ENCODE measurements at places on chromosomes 1 and 21.

DNA sequence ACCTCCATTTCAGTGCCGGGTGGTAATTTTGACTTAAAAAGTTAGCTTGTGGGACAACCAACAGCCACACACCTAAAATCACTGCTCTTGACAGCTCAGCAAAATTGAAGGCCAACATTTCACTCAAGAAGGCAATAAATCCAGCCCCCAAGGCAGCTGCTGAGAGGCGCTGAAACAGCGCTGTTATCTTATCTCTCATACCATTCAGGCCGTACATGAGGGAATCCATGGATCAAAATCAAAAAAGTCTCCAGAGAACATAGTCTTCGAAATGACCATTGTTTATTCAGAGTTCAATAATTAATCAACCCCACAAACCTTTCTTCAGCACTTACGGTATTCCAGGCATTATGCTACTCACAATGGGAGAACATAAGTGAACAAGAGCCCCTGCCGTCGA, 38.5 kb downstream of the ZBTB18 start:
- no peak for DNase-seq

DNA sequence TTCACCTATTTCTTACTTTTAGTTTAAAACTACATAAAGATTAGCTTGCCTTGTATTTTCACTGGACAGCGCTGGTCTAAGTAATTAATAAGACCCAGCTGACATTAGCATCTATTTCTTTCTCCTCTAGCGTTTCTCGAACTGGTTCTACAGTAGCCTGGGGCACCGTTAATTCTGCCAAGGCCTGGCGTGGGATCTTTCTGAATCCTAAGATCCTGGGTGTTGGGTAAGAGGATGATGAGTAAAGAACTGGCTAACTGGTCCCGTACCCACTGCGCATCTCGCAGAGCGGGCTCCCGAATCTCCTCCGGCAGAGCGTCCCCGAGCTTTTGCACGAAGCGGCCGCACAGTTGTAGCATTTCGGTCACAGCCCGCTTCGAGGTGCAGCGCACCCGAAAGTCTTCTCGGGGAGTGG, 309 bp downstream of the NSL1 start:
- DNase-seq, result no peak

- DNase-seq, result no peak
These were observed 6.5 kb upstream of the THEMIS2 start for GRCh38 chr1:27865821-27866220.

- no peak for DNase-seq
These were observed 124.9 kb upstream of the TNFSF4 start for GRCh38 chr1:173332026-173332425.

DNA sequence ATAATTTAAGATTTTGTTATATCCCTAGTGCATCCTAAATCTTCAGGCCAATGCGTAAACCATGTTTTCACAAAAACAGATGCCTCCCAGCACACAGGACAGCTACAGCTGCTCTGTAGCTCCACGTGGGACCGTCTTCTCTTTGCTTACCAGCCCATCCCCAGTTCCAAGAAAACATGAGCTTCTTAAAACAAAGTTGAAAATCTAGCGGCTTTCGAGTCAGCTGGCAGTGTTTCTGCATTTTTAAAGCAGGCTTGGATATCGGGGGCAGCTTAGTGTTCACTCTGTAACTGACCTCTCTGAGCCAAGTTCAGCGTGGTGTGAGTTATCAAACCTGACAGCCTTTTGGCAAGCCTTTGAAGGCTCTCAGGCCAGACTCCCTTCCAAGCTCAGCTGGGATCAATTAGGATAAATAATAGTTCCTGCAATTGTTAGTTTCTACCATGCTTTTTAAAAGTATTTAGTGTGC, 881.5 kb downstream of the LTN1 start:
- DNase-seq, result peak; percentile 89

DNA sequence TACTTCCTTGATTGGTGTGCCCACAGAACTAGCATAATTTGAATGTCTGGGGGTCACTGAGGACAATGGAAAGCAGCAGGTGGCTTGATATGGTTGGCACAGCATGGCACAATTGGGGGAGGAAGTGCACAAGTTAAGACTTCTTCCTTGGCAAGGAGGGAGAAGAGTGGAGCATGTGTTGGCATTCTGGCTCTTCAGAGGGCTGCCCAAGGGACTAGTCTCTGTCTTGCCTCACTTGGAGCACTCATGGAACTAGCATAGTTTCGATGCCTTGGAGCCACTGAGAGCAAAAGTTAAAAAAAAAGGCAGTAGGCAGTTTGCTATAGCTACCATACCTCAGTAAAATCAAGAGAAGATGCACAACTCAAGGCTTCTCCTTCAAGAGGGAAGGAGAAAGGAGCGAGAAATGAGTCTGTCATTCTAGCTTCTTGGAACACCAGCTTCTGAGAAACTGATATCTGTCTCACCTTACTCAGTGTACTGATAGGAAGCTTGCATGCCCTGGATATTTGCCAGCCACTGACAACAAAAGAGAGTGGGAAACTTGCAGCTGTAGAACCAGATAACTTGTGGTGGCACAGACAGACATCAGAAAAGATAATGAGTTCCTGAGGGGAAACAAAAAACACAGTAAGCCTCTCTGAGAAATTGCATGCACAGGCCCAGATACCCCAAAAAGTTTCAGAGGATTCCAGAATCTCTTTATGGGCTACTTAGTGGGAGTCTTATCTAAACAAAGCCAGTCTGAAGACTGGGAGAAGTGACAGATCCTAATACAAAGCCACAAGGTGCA, 207.5 kb upstream of the SAMSN1 start:
- no peak for DNase-seq

DNA sequence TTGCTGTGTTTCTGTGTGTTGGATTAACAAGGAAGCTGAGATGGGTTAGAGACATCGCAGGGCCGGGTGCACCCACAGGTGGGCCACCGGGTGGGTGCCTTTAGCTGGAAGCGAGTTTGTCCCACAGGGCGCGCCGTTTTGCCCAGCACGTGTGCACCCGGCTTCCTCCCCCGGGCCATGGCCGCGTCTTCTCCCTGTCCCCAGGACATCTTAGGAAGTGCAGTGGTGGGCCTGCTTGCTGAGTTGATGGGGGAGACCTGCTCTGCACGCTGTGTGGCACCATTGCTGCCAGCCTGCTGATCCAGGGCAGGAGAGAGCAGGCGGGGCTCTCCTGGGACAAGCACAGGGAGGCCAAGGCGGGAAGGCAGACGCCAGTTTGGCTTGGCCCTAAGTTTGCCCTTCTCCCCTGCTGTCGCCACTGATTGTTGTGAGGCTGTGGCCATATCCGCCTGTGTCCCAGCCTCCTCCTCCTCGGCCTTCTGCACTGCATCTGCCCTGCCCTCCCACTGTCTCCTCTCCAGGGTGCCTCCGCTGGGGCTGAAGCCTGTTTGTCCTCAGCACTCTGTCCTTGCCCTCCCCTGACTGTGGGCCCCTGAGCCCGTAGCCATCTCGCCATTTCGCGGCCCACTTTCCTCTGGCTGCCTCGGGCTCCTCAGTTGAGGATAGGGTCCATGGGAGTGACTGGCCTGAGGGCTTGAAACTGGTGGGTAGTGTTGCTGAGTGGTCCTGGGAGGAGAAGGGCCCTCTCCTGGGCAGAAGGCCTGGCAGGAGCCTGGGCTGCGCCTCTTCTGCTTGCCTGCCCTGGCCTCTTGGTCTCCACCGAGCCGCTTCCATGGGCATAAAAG, 47.6 kb downstream of the PKNOX1 start:
- DNase-seq, result no peak

DNA sequence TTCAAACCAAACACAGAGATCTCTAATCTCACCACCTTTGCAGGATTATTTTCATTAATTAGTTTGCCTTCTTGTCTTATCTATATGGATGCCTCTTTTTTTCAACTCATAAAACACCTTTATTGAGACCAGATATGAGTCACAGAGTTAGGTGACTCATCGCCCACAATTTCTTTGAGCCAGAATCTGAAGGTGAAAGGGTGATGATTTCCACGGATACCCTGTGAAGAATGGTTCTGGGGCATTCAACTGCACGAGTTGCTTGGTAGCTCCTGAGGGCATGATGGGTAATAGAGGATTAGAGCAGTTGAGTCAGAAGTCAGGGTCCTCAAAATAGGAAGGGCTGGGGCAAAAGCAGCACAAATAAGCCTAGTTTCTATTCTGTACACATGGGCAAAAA, 128.2 kb downstream of the TBX19 start:
- DNase-seq, result no peak

DNA sequence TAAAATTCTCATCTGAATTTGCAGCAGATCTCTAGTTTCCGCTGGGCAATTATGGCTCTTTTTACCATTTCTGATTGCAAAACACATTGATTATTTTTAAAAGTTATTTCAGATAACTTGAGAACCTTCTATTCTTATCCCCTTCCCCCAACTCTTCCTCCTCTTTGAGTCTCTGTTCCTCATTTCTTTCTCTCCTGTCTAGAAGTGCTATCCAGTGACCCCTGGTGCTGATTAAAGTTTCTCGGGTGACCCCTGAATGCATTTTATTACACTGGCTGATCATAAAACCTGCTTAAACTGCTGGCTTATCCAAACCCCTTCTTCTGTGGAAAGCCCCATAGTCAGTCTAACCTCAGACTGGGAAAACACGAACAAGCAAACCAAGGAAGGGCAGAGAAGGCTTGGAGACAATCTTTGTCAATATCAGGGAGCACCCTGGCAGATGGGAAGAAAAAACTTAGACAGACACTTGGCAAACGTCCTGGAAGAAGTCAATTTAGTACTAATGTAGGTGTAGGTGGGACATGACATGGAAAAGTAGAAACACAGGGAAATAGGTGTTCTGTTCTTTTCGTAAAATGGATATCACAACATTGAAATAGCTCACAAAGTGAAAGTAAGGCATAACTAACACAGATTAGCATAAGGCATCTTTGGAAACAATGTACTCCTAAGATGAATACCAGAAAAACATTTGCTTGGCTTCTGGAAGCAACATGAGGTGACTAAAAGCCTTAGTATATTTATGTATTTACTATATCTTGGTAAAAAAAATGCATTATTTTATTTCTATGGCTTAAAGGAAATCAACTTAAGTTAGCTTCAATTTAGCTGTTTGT, 61.4 kb downstream of the GORAB start:
- peak; percentile 26 for DNase-seq

DNA sequence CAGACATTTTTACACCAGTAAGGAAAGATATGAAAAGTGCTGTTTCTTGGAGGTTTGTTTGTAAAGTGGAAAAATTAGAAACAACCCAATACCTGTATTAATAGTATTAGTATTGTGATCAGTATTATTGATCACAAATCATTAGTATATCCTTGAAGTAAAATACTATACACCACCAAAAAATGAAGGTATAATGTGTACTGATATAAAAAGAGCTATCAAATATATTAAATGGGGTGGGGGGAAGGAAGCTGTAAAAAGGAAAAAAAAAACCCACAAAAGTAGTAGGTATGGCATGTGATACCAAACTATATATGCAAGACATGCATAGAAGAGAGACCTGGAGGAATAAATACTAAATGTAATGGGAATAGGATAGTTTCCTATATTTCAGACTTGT, 46.3 kb downstream of the POU2F1 start:
- no peak for DNase-seq

DNA sequence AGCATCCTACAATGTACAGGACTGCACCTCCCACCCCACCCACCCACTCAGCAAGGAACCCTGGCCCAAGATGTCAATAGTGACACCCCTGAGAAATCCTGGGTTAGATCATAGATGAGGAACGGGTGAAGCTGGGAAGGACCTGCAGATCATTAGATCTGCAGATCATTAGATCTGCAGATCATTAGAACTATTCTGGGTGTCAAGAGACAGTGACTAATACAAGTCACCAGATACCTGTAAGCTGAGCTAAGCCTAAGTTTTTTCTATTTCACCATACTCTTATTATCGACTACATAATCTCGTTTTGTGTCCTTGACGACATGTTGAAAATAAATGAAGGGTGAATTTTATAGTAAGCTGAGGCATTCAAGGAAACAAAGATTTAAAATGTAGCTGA, 325.7 kb downstream of the DUSP10 start:
- no peak for DNase-seq

DNA sequence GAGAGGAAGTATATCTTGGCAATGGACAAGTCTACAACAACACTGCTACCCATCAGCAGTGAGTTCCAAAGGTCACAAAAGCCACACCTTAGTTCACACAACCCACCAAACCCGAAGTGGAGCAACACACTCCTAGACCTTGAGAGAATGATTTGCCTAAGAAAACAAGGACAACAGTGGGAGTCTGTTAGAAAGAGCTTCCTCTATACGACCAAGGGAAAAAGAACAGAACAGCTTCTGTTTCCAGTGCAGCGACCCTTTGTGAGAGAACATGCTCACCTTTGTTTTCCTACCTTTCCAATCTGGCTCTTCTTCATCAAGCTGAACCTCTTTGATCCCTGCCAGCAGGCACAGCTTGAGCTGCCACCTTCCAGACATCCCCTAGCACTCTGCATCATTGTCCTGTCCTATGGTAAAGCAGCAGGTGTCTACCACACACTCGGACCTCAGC, 56.7 kb upstream of the PALMD start:
- no peak for DNase-seq

GRCh38 chr1:197413564-197413963, 145.5 kb downstream of the CRB1 start:
- no peak for DNase-seq

- peak; percentile 79 for DNase-seq
These were observed 68.9 kb downstream of the CDC7 start for GRCh38 chr1:91569411-91570119.

DNA sequence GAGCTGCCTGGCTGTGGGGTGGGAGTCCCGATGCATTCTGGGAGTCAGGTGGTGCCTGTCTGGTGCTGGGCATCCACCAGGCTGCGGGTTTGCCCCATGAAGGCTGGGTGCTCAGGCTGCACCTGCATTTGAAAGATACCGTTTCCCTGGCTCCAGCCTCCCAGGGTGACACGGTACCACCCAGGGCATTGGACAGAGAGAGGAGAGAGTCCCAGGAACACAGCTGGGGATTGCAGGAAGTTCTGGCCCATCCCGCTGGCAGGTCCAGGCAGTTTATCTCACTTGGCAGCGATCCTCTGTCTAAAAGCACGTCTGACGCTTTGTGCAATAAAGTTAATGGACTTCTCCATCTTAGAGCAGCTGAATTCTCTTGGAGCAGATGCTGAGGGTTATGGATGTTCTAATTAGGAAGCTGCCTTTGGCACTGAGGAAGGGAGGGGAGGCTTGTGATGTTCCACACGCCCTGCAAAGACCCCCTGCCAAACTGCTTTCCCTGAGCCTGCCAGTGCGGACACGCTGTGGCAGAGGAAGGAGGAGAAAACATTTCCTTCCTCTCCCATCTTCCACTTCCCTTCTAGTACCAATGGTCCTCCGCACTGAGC, 246.9 kb downstream of the GRIK3 start:
- DNase-seq, result no peak

DNA sequence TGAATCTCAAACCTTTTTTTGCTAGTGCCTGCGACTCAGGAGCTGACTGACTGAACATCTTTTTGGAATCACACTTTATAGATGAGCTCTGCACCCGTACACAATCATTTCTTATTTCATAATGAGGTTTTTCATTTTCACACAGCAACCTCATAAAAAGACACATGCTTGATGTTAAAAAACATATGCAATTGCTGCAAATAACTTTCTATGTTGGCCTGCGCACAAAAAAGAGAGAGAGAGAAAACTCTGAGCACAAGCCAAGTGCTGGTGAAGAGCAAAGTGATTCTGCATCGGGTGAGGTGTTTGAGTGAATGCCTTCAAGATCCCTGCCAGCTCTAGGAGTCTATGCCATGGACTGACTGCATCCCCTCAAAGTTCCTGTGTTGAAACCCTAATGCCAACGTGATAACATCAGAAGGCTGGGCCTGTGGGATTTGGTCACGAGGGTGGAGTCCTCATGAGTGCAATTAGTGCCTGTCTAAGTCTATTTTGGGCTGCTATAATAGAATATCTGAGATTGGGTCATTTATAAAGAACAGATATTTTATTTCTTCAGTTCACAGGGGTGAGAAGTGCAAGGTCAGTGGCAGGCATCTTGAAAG, 36.6 kb downstream of the C1orf87 start:
- DNase-seq, result no peak

GRCh38 chr1:17207046-17207445, 2.1 kb downstream of the PADI1 start:
- peak; percentile 44 for DNase-seq
